ENCODE measurements at places on chromosomes 2 and 18.

DNA sequence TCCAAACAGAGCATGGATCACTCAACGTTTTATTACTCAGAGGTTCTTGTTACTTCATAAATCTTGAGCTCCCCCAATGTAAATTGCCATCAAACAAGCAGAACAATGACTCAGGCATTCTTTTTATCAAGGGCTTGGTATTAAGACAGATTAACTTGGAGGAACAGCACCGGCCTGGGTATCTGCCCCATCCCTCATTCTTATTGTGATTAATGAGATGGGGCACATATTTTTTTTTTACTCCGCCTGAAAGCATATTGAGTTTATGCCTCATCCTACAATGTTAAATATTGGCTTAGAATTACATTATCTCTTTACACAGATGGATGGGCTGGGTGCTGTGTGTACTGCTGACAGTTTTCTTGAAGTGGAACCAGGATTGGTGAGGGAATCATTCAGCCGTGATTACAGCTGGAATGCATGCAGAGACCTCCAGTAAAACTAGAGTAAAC is 387.3 kb downstream of the CLIP4 start:
- DNase-seq: peak; percentile 20

DNA sequence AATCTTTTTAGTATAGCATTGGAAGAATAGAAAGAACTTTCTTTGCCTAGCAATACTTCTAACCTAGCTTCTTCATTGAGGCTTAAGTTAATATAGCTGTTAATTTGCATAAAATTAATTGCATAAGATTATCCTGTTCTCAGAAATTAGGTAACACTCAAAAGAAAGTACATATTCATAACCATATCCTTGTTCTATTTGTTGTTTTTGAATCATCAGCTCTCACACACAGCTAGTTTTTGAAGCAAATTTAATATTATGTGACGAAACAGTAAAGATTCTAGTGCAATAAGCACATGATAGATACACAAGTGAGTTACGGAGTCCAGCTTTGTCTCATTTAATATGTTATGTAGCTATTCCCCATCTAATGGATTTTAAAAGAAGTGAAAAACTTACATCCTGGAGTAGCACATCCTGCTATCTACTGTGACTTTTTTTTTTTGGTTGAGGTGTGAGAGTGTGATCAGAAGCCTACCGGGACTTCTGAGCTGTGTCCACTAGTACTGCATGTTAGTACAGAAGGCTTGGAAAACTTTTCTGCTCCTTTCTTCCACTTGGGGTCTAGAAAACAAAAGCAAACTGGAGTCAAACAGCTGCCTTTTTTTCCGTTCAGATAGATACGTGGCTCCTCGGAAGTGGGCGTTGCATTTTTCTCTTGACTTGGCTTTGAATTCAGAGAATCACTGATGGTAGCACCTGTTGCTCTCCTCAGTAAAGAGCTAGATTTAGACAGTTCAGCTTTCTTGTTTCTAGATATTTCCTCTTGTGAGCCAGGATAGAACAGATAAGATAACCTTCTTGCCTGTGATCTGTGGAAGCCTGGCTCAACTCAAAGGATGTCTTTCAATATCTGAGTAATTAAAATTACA is 27.2 kb downstream of the KDM3A start:
- no peak for DNase-seq

DNA sequence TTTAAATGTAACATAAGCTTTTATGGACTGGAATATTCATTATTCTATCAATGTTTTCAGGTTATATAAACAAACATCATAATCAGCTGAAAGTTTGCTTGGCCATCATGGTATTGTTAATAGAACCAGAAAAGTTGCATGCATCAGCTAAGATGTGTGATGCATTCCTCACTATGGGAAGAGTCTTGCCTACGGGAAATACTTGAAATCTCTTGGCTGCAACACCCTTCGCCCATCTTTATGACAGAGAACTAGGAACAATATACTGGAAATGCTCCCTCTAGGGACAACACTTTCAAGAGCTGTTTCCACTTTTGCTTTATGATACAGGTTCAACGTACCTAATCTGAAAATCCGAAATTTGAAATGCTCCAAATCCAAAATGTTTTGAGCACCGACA is 1390.8 kb downstream of the DPP10 start:
- no peak for DNase-seq

DNA sequence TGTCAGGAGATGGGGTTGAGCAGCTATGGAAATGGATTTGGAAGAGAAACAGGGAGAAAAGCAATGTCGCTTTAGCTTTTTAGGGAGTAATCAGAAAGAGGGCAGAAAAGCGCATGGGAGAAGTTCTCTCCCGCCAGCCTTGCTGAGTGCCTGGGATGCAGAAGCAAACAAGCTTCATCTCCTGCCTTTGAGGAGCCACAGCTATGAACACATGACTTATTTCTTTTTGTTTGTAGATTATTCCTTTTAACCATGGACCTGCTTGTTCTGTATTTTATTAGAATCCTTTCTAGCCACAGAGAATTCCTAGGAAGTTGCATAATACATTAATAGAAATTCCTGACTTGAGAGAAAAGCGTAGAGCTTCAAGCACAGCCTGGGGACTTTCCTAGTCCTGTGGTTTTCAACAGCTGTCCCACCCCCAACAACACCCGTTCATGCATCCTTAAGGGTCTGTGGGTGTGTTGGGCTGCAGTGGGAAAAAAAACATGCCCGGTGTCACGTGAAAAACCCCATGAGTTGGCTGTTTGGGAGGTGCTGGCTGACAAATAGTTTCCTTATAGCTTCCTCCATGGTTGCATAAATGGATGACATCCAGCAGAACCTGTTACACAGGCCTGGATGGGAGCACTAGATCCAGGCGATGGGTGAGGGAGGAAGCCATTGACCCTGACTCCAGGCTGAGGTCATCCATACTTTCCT is 14.9 kb downstream of the SLC9A4 start:
- DNase-seq: peak; percentile 8

DNA sequence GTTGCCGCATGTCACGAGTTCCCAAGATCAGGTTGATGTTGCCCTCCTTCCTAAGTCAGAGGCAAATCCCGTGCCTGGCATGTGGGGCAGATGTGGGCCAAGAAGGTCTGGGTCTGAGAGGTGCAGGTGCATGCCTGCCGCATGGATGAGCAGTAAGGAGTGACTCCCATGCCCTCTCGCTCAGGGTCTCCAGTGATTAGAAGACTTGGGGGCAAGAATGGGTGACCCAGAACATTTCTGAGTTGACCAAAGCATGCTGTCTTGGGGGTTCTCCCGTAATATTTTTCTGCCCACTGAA is 120.6 kb upstream of the HDAC4 start:
- no peak for DNase-seq

DNA sequence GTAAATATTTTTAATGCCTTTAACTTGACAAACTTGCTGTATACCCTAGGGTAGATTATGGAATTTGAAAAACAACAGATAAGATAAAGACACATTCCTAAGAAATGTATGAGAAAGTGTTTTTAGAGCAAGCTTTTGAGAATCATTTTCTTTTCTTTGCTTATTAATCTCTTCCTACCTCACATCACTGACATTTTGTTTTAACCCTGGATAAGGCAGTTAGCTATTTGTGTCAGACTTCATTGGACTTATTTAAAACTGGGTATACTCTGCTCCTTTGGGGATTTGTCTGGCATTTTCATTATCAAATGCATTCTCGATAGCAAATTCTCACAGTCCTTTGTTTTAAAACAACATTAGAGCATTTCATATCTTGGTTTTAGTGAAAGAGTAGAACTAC is 17.2 kb downstream of the EML4 start:
- DNase-seq: no peak

GRCh38 chr2:180618570-180618969 is 361.8 kb upstream of the UBE2E3 start:
- DNase-seq: no peak

DNA sequence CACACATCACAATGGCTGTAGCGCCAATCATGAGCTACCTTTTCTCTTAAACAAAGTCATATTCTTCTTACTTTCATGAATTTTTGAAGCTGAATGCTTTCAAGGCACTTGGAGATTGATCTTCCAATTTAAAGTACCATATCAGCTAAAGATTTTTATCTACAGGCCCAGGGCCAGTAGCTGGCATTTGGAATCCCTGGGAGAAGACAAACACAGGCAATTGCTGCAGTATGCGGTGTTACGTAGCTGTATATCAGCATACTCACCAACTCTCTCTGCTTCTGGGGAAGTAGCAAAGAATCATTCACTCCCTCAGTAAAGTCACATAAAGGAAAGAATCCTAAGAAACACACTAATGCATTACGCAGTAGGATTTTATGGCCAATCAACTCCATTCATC is 202.3 kb downstream of the DLGAP1 start:
- DNase-seq: no peak

DNA sequence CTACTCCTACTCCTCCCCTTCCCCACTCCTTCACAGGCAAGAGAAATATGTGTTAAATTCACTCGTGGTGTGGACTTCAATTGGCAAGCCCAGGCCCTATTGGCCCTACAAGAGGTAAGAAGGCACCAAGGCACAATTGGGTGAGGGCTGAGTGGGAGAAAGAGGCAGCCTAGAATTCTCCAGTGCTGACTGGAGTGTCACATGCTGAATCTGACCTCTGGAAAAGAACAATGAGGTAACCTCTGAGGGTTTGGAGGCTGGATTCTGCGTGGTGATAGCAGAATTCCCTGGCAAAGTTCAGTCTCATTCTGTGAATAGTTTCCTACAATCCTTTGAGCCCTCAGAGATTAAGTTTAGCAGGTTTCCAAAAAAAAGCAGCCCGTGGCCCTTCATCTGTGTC is 6.9 kb downstream of the CENPA start:
- no peak for DNase-seq

- no peak for DNase-seq
Observed at GRCh38 chr2:195697681-195698220, 40.7 kb downstream of the SLC39A10 start.

GRCh38 chr2:55883357-55883756 is 40.2 kb downstream of the EFEMP1 start:
- no peak for DNase-seq

- no peak for DNase-seq
Observed at GRCh38 chr2:34808426-34808825, 1209.3 kb upstream of the FAM98A start.

- no peak for DNase-seq
Observed at GRCh38 chr2:240432430-240432819, 3.0 kb upstream of the GPC1 start.

GRCh38 chr2:160700021-160700814 is 206.6 kb upstream of the RBMS1 start:
- DNase-seq: no peak

GRCh38 chr2:175062787-175063585 is 57.8 kb upstream of the CHN1 start:
- DNase-seq: no peak

DNA sequence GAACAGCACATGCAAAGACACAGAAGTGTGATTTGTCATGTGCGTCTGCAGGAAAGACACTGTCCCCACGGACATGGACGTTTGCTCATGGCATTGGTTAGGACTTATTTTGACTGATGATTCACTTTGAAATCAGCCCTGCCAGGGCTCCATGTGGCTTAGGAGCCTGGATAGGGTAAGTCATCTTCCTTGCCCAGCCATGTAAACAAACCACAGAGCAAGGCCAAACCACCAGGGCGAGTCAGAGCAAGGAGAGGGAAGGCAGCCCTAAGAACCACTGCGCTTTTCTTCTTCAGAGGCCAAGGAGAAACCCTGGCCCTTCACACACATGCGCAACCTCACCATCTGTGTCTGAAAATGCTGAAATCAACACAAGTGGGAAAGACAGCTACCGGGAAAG is 88.8 kb downstream of the GFPT1 start:
- DNase-seq: no peak

DNA sequence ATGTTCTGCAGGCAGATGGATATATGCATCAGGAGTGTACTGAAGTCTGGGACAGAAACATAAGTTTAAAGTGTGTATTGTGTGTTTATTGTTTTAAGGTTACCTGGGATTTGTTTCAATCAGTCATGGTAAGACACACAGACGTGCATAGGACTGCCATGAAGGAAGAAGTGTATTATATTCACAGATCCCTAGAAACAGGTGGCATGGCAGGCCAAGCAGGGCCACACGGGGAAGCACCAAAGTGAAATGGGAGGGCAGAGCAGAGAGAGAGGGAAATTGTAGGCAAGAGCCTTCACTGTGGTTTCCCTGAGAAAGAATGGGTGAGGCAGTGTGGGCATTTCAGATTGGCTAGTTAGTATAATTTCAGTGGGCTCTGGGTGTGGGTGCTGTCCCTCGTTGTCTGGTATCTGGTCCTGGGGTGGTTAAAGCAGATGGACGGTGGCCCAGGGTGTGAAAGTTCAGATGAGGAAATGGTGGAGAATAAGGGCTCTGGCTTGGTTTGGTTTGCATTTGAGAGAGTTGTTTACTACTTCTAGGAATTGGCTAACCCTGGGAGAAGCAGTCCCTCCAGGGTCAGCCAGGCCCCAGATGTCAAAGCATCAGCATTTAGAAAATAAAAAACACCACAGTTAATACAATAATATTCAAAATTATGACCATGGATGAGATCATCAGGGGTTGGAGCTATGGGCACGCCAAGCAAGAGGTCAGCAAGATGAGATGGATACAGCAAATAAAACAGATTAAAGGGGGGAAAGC is 160.0 kb downstream of the LRRC30 start:
- no peak for DNase-seq

GRCh38 chr2:108413711-108414095 is 35.3 kb upstream of the GCC2 start:
- DNase-seq: no peak

GRCh38 chr2:69790601-69790959 is 38.9 kb upstream of the GMCL1 start:
- peak; percentile 21 for DNase-seq

GRCh38 chr2:20224164-20224715 is 690 bp downstream of the SDC1 start:
- DNase-seq: no peak

DNA sequence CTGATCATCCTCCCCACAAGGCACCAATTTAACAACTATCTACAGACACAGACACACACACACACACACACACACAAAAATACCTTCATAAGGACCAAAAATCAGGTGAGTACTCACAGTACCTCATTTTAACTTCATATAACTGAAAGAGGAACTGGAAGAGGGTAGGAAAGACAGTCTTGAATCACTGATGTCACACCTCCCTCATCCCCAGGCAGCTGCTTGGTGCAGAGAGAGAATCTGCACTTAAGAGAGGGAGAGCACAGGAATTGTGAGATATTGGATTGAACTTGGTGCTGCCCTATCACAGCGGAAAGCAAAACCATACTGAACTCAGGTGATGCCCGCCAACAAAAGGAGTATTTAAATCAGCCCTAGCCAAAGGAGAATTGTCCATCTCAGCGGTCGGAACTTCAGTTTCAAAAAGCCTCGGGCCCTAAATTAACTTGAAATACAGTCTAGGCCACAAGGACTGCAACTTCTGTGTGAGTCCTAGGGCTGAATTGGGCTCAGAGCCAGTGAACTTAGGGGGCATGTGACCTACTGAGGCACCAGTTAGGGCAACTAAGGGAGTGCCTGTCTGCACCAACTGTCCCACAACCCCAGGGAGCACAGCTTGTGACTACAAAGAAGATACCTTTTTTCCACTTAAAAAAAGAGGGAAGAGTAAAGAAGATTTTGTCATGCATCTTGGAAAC is 211.1 kb downstream of the LRATD1 start:
- DNase-seq: no peak

- no peak for DNase-seq
Observed at GRCh38 chr2:174324530-174324929, 10.2 kb upstream of the SP9 start.

- peak; percentile 86 for DNase-seq
Observed at GRCh38 chr2:72883356-72883962, 3.7 kb upstream of the SPR start.

GRCh38 chr2:200968735-200969134 is 5.3 kb upstream of the ORC2 start:
- no peak for DNase-seq
